ENCODE measurements at places on chromosomes 5 and 9.
A peak's percentile ranks its signal among the peaks of the same experiment; 100 is the strongest.

GRCh38 chr5:16916262-16916878 lies 19.7 kb downstream of the MYO10 start:
- DNase-seq: no peak
- H3K4me3 ChIP-seq: no peak overlapping the region
- H3K4me1 ChIP-seq: no peaks in the 10 kb centered on the region
- H3K36me3 ChIP-seq: no peaks in the 10 kb centered on the region
- H3K27ac ChIP-seq: no peak overlapping the region

- H3K36me3 ChIP-seq: no peaks in the 10 kb centered on the region
- H3K27me3 ChIP-seq: no peaks in the 10 kb centered on the region
- H3K27ac ChIP-seq: no peak overlapping the region
- H3K4me1 ChIP-seq: no peaks in the 10 kb centered on the region
- H3K4me3 ChIP-seq: no peak overlapping the region
Observed at GRCh38 chr5:57097526-57097925, 76.3 kb upstream of the GPBP1 start.

DNA sequence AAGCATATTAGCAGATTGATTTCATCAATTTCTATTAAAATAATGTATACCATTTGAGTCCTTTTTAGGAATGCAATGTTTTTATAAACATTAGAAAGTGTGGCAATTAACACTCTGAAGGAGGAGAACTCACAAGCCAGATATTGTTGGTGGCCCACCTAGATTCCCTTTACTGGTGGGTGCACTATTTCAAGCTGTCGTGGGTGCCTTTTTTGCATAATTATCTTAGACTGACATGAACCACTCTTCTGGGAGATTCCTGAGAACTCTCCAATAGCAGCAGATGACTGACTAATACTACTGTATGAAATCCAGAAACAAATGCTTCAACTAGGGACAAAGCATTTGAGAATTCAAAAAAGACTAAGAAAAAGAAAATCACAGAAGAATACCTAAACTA lies 526.0 kb downstream of the CDH18 start:
- no peak overlapping the region for H3K27ac ChIP-seq
- no peak overlapping the region for H3K4me3 ChIP-seq

DNA sequence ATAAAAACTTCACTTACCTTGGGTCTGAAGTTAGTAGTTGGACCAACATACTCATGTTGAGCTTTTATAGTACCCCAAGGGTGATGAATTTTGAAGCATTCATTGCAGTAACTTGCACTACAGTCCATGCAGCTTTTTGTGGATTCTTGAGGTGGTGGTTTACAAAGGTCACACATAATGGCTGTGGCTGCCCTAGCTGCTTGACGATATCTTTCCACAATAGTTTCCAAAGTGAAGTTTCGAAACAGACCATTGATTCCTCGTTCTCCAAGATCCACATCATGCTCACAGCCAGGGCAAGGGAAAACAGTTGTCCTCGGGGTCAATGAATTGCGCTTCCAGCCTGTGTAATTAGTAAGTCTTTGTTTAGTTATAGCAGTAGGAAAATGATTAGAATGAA lies 22.7 kb downstream of the TRIM36 start:
- H3K4me3 ChIP-seq: no peak overlapping the region
- no peaks in the 10 kb centered on the region for H3K27me3 ChIP-seq
- H3K4me1 ChIP-seq: no peaks in the 10 kb centered on the region
- H3K36me3 ChIP-seq: no peaks in the 10 kb centered on the region
- no peak for DNase-seq
- H3K27ac ChIP-seq: no peak overlapping the region

GRCh38 chr9:127526655-127527559 lies 75.6 kb downstream of the LRSAM1 start:
- no peak overlapping the region for H3K27ac ChIP-seq
- DNase-seq: no peak
- H3K4me1 ChIP-seq: no peaks in the 10 kb centered on the region
- H3K4me3 ChIP-seq: no peak overlapping the region
- no peaks in the 10 kb centered on the region for H3K27me3 ChIP-seq
- no peaks in the 10 kb centered on the region for H3K36me3 ChIP-seq

- H3K36me3 ChIP-seq: no peaks in the 10 kb centered on the region
- no peaks in the 10 kb centered on the region for H3K4me1 ChIP-seq
- no peaks in the 10 kb centered on the region for H3K27me3 ChIP-seq
- DNase-seq: no peak
- H3K27ac ChIP-seq: no peak overlapping the region
- no peak overlapping the region for H3K4me3 ChIP-seq
Observed at GRCh38 chr5:80884929-80885328, 75.2 kb upstream of the RASGRF2 start.

DNA sequence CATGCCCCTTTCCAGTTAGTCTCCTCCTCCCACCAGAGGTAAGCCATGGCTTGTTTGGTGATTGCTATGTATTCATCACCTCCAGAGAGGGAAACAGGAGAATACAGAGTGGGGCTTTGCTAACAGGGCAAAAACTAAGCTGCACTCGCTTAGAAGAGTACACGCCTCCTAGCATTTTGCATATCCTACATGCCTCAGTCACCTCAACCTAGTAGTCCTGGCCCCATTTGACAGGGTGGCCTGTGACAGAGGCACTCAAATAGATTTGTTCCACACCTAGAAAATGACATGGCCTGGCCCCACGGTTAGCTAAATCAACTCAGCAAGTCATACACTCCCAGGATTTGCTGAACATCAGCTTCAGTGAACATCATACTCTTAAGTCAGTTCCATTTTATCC lies 90.7 kb downstream of the CYFIP2 start:
- no peaks in the 10 kb centered on the region for H3K27me3 ChIP-seq
- no peaks in the 10 kb centered on the region for H3K4me1 ChIP-seq
- H3K36me3 ChIP-seq: peaks cover 3% of the 10 kb centered on the region
- no peak overlapping the region for H3K27ac ChIP-seq

GRCh38 chr5:178223828-178224335 lies 8.7 kb downstream of the PHYKPL start:
- no peak for DNase-seq
- H3K27ac ChIP-seq: no peak overlapping the region
- H3K27me3 ChIP-seq: no peaks in the 10 kb centered on the region

GRCh38 chr5:1058988-1059883 lies 50.6 kb downstream of the NKD2 start:
- no peak for DNase-seq
- H3K27ac ChIP-seq: no peak overlapping the region
- H3K36me3 ChIP-seq: no peaks in the 10 kb centered on the region
- H3K4me3 ChIP-seq: no peak overlapping the region
- H3K4me1 ChIP-seq: no peaks in the 10 kb centered on the region
- no peaks in the 10 kb centered on the region for H3K27me3 ChIP-seq

DNA sequence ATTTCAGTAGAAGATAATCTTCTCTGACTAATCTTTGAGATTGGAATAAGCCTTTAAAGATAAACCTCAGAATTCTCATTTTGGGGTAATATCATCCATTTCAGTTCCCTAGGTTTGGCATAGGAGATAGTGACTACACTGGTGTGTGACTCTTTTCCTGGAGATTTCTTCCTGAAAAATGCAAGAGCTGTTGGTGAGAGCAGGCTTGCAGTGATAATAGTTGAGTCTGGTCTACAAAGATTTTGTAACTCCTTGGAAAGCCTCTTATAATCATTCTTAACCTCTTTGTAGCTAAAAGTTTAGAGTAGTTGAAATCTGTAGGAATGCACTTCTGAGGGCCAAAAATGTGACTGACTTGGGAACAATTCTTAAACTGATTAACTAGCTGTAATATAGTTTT lies 23.4 kb downstream of the RANBP17 start:
- no peak overlapping the region for H3K4me3 ChIP-seq
- no peaks in the 10 kb centered on the region for H3K27me3 ChIP-seq
- no peaks in the 10 kb centered on the region for H3K4me1 ChIP-seq

DNA sequence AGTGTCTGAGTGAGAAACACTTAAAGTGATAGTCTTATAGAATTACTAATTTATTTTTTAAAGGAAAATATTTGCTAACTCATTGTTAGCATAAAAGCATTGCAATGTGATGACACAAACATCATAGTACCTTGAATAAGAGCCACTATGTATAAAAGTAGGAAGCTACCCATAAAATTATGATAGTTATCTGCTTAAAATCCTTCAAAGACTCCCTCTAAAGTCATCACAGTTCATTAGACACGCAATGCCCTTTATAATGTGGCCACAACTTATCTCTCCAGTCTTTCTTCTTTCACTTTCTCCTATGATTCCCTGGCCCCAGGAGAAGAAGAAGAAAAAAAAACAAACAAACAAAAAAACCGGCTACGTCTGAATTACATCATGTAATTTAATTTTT lies 1144.0 kb upstream of the NUDT12 start:
- no peaks in the 10 kb centered on the region for H3K36me3 ChIP-seq
- H3K27me3 ChIP-seq: no peaks in the 10 kb centered on the region
- H3K27ac ChIP-seq: no peak overlapping the region
- DNase-seq: no peak
- no peaks in the 10 kb centered on the region for H3K4me1 ChIP-seq
- H3K4me3 ChIP-seq: no peak overlapping the region

DNA sequence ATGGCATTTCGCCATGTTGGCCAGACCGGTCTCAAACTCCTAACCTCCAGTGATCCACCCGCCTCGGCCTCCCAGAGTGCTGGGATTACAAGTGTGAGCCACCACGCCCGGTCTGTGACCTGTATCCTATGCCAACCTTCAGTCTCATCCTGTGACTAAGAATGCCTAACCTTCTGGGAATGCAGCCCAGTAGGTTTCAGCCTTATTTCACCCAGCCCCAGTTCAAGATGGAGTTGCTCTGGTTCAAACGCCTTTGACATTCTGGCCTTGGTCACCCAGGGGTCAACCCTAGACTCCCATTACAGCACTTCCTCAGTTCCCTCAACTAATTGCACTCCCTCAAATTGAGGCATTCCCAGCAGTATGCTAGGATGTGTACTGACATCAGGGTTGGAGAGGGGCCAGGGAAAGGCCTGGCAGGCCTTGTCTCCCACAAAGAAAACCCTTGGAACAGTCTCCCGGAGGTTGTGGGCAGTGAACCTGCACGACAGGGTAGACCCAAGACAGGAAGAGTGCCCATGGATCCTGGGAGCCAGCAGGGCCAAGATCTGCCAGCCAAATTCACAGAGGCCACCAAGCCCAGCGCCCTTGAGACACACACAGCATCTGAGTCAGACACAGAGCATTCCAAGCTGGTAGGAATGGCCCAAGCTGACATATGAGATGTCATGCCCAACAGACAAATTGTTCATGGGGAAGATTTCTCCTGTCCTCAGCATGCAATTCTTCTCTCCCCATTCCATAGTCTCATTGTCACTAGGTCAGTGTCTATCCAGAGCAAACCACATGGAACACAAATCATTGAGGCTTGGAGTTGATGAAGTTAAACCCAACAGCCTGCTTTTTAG lies 24.9 kb upstream of the SMU1 start:
- H3K4me3 ChIP-seq: no peak overlapping the region
- no peaks in the 10 kb centered on the region for H3K36me3 ChIP-seq
- H3K27me3 ChIP-seq: no peaks in the 10 kb centered on the region
- no peak overlapping the region for H3K27ac ChIP-seq

- H3K36me3 ChIP-seq: no peaks in the 10 kb centered on the region
- H3K4me3 ChIP-seq: no peak overlapping the region
- H3K4me1 ChIP-seq: no peaks in the 10 kb centered on the region
- H3K27me3 ChIP-seq: no peaks in the 10 kb centered on the region
- no peak for DNase-seq
Observed at GRCh38 chr9:92185681-92186080, 70.5 kb upstream of the SPTLC1 start.

- no peak within 1 kb of the TSS for H3K4me3 ChIP-seq
- no peak within 1 kb of the TSS for H3K27ac ChIP-seq
- H3K27me3 ChIP-seq: peaks cover 11% of the 10 kb centered on the region
- peak; percentile 23 for DNase-seq
- H3K36me3 ChIP-seq: no peaks in the 10 kb centered on the region
- H3K4me1 ChIP-seq: no peaks in the 10 kb centered on the region
Observed at GRCh38 chr5:141402553-141403243, at the start of gene PCDHGA9. Gene PCDHGA9, plus strand, starts transcription at chr5:141402778. Its CDS starts 175 bp downstream, at chr5:141402953.

DNA sequence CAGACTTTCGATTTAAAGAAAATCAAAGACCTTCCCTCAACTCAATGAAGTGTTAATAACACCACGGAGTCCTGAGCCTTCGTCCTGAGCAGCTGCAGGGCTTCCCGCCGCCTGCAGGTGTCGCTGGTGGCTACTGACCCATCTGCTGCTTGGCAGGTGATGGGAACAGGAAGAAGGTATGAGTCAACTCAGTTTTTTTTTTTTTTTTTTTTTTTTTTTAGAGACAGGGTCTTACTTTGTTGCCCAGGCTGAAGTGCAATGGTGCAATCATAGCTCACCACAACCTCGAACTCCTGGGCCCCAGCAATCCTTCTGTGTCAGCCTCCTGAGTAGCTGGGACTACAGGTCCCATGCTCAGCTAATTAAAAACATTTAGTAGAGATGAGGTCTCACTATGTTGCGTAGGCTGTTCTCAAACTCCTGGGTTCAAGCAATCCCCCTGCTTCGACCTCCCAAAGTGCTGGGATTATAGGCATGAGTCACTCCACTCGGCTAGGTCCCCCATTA lies 185.7 kb upstream of the IL12B start:
- H3K27me3 ChIP-seq: no peaks in the 10 kb centered on the region
- DNase-seq: peak; percentile 77
- no peaks in the 10 kb centered on the region for H3K36me3 ChIP-seq
- no peak overlapping the region for H3K4me3 ChIP-seq
- H3K27ac ChIP-seq: no peak overlapping the region
- H3K4me1 ChIP-seq: 0 out of 2 replicates have a peak, but pooled peaks cover 5% of the 10 kb centered on the region

DNA sequence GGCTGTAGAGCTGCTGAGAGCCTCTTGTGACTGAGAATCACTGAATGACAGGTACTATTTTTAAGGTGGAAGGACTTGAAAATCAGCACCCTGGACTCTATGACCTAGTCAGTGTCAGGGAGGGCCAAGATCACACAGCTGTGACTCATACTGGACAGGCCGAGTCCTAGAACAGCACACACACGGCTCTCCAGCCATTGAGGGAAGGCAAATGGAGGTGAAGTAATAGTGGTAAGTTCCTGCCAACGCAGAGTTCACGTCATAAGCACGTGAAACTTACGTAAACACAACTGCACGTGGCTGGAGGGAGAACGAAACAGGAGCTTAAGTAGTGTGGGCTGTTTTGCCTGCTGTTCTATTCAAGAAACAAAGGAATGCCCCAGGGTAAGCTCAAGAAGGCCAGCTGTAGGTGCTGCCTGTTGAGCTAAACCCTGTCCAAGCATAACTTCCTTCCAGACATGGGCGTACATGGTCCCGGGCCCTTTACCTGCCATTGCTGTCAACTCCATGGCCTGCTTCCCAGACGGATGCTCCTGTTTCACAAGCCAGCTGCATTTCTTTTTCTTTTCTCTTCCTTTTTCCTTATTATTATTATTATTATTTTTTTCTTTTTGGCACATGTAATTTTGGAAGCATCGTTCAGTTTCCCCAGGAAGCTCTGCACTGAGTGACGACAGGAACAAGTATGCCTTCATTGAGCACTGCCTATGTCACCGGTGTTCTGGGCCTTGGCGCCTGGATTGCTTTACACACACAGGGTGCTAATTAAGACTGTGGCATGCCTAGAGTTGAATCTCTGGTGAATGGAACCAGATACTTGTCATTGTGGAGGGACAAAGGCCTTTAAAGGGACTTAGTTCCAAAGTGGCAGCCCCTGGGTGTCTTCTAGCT lies 10.2 kb upstream of the LCP2 start:
- peaks cover 11% of the 10 kb centered on the region for H3K4me1 ChIP-seq
- DNase-seq: no peak
- no peak overlapping the region for H3K27ac ChIP-seq
- H3K4me3 ChIP-seq: no peak overlapping the region
- H3K36me3 ChIP-seq: no peaks in the 10 kb centered on the region

Measured in MM.1S (cell line).